NK-92 treated with Interleukin-12 subunit alpha and Interleukin-12 subunit beta, amount 100 ng/mL, for 24 hours (cell line): ENCODE measurements at places on chromosomes 12 and 14.

- no peak for DNase-seq
These were observed 20.3 kb downstream of the LRRC74A start for GRCh38 chr14:76846331-76847047.

- no peak for DNase-seq
These were observed 1.4 kb upstream of the DNAJC14 start for GRCh38 chr12:55830601-55831446.

DNA sequence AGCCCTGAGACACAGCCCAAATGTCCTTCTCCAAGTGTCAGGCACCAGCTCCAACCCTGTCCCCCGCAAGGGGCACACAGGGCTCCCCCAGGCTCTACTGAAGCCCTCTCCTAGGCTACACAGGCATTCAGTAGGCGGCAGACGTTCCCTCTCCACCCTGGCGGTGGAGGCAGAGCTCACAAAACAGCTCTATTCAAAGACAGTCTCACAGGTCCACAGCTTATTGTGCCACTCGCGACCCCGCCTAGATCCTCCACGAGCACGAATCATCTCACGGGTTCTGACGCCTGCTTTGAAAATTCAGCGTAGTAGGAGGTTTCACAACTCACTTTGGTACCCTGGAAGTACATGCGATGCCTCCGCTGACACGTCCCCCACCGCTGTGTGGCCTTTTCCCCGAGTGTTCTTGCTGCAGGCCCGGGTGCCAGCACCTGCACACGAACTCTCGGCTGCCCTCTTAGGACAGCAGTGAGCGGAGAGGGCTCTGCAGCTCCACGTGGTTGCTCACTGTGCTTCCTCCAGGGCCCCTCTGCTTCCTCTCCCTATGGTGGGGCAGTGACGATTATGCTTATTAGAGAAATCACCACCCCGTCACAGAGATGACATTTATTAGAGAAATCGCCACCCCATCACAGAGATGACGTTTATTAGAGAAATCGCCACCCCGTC lies 78.5 kb downstream of the ADGRD1 start:
- DNase-seq = no peak

- no peak for DNase-seq
These were observed 16.2 kb downstream of the EXD2 start for GRCh38 chr14:69207435-69208041.

DNA sequence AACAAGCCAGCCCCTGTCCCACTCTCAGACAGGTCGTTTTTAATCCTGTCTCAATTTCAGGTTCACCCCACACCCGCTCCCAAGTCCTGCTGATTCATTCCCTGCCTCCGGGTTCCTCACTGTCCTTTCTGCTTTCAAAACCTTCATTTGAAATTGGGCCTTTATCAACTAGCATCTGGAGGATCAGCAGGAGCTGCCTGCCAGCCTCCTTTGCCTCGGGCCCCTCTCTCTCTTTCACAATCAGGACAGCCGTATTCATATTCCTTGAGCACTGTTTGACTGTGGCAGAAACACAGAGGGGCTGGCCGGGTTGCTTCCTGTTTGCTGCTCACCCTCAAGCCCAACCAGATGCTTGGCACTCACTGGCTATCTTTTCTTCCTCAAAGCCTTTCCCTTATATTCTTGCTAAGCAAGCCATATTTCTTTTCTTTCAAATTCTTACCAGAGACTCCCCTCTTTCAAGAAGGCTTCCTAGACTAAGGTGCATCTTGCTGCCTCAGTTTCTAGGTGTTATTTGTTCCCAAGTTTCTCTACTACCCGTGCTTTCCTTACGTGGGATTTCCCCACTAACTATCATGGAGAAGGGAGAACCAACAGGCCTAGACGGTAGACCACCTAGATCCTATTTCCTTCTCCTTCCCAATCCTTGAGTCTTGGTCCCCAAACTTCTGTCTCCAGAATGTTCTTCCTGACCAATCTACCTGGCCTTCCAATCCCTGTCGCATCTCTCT lies 3.0 kb downstream of the GALNT6 start:
- no peak for DNase-seq

GRCh38 chr12:11031307-11031706 lies at the start of gene TAS2R31:
TAS2R31 (minus strand) TSS chr12:11031407; CDS start chr12:11031335, 72 bp downstream.
- DNase-seq = no peak
